Cortex of kidney (tissue), 1 donor: ENCODE measurements at places on chromosomes 13 and 19.

DNA sequence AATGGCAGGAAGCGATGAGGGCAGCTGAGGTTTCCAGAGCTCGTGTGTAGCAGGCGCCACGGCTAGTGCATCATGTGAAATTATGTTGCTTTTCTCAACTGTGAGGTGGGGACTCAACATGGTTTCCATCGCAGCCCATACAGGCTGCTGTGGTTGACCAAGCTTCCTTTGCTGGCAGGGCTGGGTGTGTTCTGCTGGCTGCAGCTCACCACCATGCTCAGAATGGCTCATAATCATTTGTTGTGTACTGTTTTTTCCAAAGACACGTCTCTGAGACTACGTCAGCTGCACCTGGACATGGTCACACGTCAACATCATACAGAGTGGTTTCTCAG, 16.1 kb upstream of the RASA3 start:
- no peak for DNase-seq

GRCh38 chr19:18871543-18871942, 24.4 kb downstream of the CERS1 start:
- DNase-seq = no peak

- DNase-seq = no peak
Measured at GRCh38 chr13:94311893-94312292, 167.6 kb downstream of the DCT start.

GRCh38 chr13:27808851-27809550, 16.7 kb downstream of the GSX1 start:
- no peak for DNase-seq

GRCh38 chr19:6402837-6403608, 10.1 kb upstream of the GTF2F1 start:
- DNase-seq = no peak

GRCh38 chr19:38799104-38799503, 10.1 kb downstream of the LGALS7B start:
- DNase-seq = no peak

DNA sequence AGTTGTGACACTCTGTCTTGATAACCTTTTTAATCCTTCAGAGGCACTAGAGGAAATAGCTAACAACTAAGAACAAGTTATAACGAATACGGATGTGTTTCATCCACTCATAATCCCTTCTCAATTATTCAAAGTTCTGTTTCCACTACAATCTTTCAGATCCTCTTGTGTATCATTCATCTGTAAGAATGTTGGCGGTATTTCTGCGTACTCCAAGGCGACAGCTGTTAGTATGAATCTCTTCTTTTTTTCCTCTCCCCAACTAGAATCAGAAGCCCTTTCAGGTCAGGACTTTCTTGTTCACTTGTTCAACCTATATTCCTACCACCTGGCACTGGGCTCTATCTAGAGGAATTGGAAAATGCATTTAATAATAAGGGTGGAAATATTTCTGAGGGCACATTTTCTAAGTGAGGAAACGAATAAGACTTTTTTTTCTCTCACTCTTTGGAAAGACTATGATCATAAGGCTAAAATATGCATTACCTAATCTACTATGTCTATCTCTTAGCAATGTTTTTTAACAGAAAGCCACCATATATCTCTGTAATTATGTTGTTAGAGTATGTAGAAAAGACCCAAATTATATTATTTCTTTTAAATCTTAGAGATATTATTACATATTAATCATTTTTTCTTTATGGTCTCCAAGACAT, 492.9 kb downstream of the PCDH20 start:
- DNase-seq = no peak

DNA sequence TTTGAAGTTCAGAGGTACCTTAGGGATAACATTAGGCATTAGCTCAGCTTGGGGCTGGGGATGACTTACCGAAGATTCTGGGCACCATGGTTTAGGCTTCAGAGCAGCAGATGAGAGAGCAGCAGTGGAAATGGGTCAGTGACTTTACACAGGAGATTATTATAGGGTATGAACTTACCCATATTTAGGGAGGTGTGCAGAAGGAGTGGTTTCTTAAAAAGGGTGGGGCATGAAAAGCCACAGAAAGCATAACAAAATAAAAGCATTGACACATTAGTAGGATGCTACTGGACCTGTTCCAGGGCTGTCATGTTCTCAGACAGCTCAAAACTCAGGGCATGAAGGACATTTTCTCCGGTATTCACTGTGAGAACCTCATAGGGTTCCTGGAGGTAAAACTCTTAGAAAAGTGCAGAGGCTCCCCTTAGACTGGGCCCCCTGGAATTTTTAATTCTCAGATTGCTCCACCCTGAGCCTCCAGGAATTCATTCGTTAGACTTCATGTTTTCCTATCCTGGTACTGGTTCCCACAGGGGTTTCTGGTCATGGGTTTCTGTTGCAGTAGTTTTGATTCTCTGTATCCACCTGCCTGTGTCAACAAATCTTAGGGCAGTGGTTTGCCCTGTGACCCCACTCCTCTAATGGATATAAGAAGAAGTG, 20.7 kb downstream of the IGFL1 start:
- no peak for DNase-seq

DNA sequence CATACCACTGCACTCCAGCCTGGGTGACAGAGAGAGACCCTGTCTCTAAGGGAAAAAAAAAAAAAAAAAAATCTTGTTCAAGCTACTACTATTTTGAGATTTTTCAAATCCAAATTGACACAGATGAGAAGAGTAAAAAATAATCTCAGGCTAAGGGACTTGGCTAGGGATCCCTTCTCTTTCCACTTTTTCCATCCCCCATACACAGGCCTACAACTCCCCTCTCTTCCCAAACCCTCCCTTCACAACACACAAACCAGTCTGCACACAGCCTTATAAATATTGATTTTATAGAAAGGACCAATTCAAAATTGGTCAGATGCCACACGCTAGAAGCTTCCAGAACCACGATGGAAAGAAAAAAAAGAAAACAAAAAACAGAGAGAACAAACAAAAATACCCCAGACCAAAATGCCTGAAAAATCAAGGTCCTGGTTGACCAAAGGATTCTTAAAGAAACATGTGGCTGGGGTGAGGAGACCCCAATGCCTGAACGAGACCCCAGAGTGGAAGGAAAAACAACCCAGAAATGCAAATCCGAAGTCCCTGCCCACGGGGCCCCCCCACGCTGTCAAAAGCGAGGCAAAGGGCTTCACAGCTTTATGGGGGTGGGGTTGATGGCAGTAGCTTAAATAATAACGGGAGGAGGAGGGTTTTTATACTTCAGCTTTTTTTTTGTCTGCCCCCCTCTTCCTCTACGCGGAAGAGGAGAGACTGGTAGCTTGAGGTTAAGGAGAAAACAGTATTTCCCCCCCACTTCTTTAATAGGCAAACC, 18.1 kb downstream of the QPCTL start:
- no peak for DNase-seq

GRCh38 chr13:48317511-48318376, 14.2 kb downstream of the RB1 start:
- no peak for DNase-seq

DNA sequence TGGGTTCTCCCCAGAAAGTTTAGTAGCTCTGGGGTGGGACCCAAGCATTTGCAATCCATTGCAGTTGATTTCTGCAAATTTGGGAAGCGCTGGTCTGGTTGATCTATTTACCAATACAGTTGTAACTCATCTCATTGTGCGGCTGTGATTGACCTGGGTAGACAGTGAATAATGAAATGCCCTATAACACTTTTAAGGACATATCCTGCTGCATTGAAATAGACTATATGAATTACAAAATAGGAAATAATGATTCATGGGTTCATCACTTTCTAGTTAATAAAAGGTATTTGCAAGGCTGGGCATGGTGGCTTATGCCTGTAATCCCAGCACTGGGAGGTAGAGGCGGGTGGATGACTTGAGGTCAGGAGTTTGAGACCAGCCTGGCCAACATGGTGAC, 59.0 kb upstream of the FARP1 start:
- DNase-seq = no peak

- DNase-seq = no peak
Measured at GRCh38 chr13:27953676-27954405, 15.3 kb downstream of the CDX2 start.

DNA sequence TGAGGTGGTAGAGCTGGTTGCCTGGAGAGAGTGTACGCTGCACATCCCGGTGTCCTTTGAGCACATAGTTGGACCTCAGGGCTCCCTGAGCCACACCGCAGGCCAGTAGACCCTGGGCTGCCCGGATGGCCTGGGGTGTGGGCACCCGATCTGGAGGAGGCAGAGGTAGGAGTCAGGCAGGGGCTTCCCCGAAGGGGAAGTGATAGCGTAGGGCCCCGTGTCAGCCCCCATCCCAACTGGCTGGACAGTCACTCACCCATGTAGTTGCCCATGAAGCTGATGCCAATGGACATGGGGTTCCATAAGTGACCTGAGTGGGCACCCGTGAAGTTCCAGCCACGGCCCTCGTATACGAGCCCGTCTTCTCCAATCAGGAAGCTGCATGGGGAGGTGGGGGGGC, 3.6 kb downstream of the PGLYRP1 start:
- DNase-seq = no peak

- DNase-seq = no peak
Measured at GRCh38 chr19:51026554-51026831, at the start of gene KLK11. Gene KLK11, minus strand, starts transcription at chr19:51026616. Its CDS starts 985 bp downstream, at chr19:51025631.

GRCh38 chr19:2446381-2446780, 10.4 kb downstream of the LMNB2 start:
- DNase-seq = no peak

- no peak for DNase-seq
Measured at GRCh38 chr19:31110336-31110735, 238.9 kb downstream of the TSHZ3 start.

DNA sequence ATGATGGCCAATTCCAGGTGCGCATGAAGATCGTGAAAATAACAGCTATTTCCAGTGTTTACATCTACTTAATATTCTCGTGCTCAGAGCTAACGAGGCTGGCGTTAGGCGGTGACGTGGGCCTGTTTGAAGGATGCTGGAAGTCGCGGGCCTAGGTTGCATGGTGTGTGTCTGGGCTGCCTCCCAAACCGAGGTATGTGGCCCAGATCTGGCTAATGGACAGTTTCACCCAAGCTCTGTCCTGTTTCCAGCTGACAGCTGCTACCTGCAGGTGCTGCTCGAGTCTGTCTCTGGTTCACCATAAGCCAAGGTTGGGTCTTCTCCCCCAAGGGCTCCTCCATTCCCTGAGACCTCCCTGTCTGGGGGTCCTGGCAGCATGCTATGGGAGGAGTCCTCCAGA, 40.5 kb upstream of the KCTD15 start:
- no peak for DNase-seq
